ENCODE measurements at places on chromosomes 3 and 15.

GRCh38 chr3:191238321-191238817 is 39.3 kb downstream of the OSTN start:
- DNase-seq = no peak

GRCh38 chr3:52835766-52836470 is 1.1 kb upstream of the MUSTN1 start:
- no peak for DNase-seq

DNA sequence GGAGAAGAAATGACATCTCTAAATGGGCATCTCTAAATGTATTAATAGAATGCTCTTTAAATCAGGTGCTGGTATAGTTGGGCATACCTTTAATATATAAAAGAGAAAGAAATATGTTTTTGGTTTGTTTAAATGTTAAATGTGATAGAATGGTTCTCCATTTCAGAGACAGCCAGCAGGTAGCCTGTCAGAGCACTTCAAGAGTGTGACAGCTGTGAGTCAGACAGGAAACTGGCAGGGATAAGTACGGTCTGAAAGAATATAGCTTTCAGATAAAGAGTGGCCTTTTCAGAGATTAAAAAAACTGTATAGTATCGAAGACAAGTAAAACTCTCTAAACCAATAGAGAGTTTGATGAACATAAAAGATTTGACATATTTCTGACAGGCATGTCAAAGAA is 654.1 kb downstream of the IGSF11 start:
- no peak for DNase-seq

GRCh38 chr3:129413687-129414506 is 14.5 kb downstream of the EFCAB12 start:
- DNase-seq = peak; percentile 51

DNA sequence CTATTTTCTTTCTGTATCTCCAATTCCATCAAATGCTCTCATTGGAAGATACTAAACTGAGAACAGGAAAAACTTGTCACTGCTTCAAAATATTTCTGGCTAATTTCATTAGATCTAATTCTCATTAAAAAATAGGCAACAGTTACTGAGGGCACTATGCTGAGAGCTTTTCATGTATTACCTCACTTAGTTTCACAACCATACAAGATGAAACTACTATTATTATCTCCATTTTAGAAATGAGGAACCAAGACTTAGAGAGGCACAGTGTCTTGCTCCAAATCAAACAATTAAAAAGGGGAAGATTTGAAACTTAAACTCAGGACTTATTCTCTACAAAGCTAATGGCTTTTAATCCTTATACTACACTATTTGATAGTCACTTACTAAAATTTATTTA is 7.2 kb upstream of the OTOL1 start:
- no peak for DNase-seq

DNA sequence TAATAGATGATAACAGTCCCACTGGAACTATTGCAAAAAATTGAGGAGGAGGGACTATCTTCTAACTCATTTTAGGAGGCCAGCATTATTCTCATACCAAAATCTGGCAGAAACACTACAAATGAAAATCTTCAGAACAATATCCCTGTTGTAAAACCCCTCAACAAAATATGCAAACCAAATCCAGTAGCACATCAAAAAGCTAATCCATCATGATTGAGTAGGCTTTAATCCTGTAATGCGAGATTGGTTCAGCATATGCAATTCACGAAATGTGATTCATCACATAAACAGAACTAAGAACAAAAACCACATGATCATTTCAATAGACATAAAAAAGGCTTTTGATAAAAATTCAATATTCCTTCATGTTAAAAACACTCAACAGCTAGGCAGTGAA is 23.9 kb upstream of the PLSCR2 start:
- no peak for DNase-seq

DNA sequence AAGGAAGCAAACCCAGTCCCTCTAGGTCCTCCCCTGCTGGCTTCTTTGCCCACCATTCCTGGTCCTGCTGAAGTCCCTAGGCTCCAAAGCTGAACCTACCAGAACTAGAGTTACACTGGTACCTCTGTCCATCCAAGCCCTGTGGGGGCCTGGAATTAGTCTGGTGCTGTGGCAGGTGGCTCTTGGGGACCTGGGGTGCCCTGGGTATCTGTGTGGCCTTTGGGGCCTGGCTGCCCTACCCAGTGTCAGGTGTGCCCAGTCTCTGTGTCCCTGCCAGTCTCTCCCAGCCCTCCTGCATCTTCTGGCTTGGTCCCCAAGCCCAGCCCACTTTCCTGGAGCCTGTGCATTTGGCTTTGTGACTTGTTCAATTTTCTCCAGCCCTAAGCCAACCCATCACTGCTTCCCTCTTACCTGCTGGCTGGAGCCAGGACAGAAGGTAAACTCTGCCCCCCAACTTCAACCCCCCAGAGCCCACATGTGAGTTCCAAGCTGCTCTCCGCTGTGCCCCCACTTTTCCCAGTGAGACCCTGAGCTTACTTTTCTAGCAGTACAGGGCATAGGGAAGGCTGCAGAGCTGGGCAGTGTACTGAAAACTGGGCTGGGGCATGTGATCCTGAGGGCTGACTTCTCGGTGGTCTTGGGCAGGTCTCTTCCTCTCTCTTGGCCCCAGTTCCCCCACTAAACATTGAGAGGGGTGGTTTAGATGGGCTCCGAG is 28.3 kb upstream of the HHATL start:
- DNase-seq = no peak

DNA sequence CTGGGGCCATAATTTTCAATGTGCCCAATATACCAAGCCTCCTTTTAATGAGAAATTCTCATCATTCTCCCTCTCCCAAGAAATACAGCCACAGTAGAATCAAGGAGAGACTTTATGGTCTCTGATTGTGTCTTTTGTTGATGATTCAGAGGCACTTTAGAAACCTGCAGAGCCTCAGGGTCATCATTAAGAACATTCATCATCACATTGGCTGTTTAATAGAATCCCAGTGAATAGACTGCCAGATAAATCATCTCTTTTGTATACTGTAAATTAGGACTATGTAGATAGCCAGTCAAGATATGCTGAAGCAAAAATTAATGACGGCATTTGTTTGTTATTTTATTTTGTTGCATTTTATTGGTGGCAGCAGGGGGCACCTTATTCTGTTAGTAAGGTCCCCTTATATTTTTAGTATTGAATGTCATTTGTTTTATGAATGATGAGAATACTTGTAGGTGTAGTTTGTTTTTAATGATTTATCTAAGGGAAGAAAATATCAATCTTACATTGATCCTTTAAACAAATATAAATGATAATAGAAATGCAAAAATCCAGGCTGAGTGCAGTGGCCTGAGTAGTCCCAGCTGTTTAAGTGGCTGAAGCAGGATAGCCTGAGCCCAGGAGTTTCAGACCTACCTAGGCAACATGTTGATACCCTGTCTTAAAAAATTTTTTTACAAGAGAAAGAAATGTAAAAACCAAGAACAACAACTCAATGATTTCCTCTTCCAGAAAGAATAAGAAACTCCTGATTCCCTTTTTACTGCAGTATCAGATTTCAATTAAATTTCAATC is 138.8 kb downstream of the ZBBX start:
- no peak for DNase-seq

GRCh38 chr15:100113351-100114080 is 228.3 kb downstream of the ADAMTS17 start:
- peak; percentile 76 for DNase-seq

DNA sequence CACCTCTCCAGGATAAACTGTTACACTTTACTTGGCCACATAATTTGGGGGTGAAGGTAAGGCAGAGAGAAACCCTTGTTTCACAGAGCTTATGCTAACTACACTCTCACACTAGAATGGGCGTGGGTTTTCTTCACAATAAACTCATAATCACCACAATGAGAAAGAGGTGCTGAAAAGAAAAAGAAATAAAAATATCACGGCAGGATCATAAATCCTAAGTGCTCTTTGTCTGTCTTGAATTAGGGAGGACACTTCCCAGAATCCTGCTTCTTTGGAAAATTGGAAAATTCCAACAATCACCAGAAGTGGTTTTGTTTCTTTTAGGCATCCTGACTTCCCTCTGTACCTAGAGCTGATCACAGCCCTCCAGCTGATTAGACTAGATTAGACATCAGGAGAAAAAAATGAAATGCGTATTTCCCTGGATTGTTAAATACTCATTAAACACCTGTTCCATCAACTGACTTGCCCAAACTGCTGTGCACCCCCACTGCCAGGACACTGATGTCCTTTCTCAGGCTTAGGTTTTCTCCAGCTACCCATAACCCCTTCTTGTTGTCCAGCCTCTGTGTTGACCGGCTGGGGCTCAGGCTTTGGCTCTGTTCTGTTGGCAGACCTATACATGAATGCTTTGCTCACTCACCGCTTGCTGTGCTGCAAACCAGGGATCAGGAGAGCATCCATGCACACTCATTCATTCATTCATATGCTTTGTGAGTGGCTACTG is 41.6 kb upstream of the ACKR4 start:
- no peak for DNase-seq

- peak; percentile 61 for DNase-seq
Measured at GRCh38 chr15:78709263-78709882, 68.4 kb upstream of the CHRNB4 start.

DNA sequence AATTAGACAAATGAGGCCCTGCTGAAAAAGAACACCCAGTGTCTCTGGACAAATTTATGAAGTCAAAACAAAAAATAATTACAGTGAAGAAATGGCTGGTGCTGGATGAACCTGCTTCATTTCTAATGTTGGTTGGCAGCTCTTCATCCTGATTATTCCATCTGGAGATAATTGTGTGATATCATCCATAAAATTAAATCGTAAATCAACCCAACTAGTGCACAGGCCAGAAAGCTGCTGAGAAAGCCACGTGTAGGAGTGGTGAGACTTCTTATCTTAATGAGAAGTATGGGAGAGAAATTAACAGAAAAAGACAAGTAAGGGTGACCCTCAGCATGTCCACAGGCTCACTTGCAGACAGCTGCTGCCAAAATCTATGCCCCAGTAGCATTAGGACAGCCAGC is 465.2 kb upstream of the TGFBR2 start:
- no peak for DNase-seq

Measured in lung (tissue), 17 donors.